ENCODE measurements at places on chromosomes 7 and 10. TPM values are rescaled to one million over a fixed set of nuclear protein-coding genes. Genes with fewer than 3 reads are reported as not detected.

The CHRM2 gene
- not detected for total RNA-seq

The RAMP3 gene
- total RNA-seq = not detected

The SORCS3 gene
- 0.14 TPM for total RNA-seq

The IFIT1 gene
- 2.5 TPM for total RNA-seq

The HOXA7 gene
- not detected for total RNA-seq

The DOCK1 gene
- total RNA-seq = not detected

The ACSM6 gene
- not detected for total RNA-seq

The MALRD1 gene
- not detected for total RNA-seq

The CAPZA2 gene
- 101 TPM for total RNA-seq

The PPP1R3C gene
- not detected for total RNA-seq

The PLEKHS1 gene
- total RNA-seq = not detected

The PDE6C gene
- not detected for total RNA-seq

The MYL7 gene
- total RNA-seq = not detected

The NPSR1 gene
- total RNA-seq = not detected

The COL1A2 gene
- total RNA-seq = not detected

The CNPY1 gene
- total RNA-seq = not detected

The PCLO gene
- not detected for total RNA-seq

The BHLHA15 gene
- total RNA-seq = not detected

The COBL gene
- total RNA-seq = 0.30 TPM

The PDLIM1 gene
- 1.6 TPM for total RNA-seq

The CHAT gene
- not detected for total RNA-seq

The TUBB8 gene
- not detected for total RNA-seq

The WASHC2C gene
- total RNA-seq = 46.8 TPM

The ANKRD61 gene
- not detected for total RNA-seq

The LRRC18 gene
- not detected for total RNA-seq

The CLDN4 gene
- not detected for total RNA-seq

The GLI3 gene
- total RNA-seq = 0.22 TPM

The EIF4EBP2 gene
- total RNA-seq = 22.4 TPM

The SMKR1 gene
- total RNA-seq = 0.68 TPM

The GPC2 gene
- 10.5 TPM for total RNA-seq

The KCTD7 gene
- 12.9 TPM for total RNA-seq

The PAOX gene
- total RNA-seq = 3.5 TPM

The ACTL6B gene
- total RNA-seq = not detected

The KLF14 gene
- total RNA-seq = not detected

The SLC26A5 gene
- total RNA-seq = 0.17 TPM

The ENTPD1 gene
- 0.69 TPM for total RNA-seq

The PWWP2B gene
- 25.6 TPM for total RNA-seq

The FAM25G gene
- not detected for total RNA-seq

The NAT16 gene
- total RNA-seq = not detected

The ZNF32 gene
- total RNA-seq = 17.4 TPM

The KLF6 gene
- 566 TPM for total RNA-seq

The TYW1B gene
- total RNA-seq = 3.9 TPM
